NCI-H1436 treated with DMSO at 0.1 percent for 48 hours (cell line): ENCODE measurements at places on chromosomes 1 and 21.

GRCh38 chr1:71986160-71986559, 296.2 kb downstream of the NEGR1 start:
- DNase-seq = no peak

GRCh38 chr1:17719874-17720273, 35.3 kb upstream of the ACTL8 start:
- DNase-seq = no peak

DNA sequence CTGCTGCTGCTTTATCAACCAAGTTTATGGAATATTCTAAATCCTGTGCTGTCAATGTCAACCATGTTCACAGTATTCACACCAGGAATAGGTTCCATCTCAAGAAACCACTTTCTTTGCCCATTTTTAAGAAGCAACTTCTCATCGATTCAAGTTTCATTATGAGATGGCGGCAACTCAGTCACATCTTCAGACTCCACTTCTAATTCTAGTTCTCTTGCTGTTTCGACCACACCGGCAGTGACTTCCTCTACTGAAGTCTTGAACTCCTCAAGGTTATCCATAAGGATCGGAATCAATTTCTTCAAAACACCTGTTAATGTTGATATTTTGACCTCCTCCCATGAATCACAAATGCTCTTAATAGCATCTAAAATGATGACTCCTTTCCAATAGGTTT, 39.7 kb upstream of the IFNLR1 start:
- no peak for DNase-seq

DNA sequence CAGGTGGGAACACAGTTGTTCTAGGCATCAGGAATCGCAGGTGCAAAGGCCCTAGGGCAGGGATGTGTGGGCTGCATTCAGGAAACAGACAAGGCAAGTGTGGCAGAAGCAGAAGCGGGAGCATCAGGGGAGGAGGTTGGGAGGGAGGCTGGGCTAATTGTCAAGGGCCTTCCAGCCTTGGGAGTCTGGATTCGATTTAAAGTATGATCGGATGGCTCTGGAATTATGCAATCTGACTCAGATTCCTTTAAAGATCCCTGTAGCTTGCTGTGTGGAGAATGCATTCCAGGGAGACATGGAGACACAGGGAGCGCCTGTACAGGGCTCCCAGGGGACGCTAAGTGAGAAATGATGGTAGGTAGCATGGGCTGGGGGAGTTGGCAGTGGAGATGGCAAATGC, 86.5 kb downstream of the LACTBL1 start:
- DNase-seq = no peak

GRCh38 chr1:191977874-191978506, 180.3 kb upstream of the RGS18 start:
- DNase-seq = no peak

GRCh38 chr1:153155541-153155940, 4.9 kb upstream of the SPRR2G start:
- DNase-seq = no peak

DNA sequence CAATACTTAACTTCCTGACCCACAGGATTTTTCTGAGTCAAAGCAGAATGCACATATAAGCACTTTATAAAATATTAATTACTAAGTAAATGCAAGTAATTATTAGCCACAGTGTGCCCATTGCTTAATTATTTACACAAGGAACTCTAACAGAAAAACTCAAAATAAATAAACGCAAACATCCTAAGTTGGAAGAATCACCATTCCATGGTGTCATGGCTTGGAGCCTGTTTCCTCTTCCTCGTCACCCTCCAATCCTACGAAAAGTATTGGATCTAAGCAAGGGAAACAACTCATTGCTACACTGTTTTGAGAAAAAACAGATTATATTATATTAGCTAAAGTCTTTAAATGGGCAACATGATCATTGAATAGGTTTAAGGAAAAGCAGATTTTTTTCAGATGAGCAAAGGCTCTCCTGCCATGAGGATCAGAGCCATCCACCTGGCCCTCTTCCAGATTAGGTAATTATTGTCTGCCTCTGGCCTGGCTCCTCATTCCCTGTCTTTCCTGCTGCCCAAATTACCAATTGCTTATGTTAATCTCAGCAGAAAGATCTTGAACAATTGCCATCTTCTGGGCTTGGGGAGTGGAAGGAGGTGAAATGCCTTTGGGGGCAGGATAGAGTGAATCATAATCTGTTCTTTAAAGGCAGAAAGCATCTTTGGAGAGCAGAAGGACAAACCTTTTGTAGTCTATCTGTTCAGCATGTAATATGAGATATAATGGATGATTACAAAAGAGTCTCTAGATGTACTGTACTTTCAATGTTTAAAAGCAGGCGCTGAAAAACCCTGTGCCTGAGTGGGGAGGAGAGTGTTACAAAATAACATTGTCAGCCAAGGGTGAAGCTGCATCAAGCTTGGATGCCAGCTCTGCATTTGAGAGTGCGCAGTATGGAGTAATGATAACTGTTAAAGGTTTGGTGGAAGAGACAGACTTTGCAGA, 121.2 kb downstream of the DUSP10 start:
- peak; percentile 32 for DNase-seq

GRCh38 chr1:153627715-153628626, at the start of gene S100A1:
TSS of gene S100A1 (plus strand) at chr1:153628434. CDS start at chr1:153630522, 2,088 bp downstream.
- no peak for DNase-seq

GRCh38 chr1:22685591-22686059, 25.0 kb upstream of the EPHB2 start:
- DNase-seq = no peak

- no peak for DNase-seq
Observed at GRCh38 chr21:32645261-32646182, 33.3 kb upstream of the CFAP298 start.

DNA sequence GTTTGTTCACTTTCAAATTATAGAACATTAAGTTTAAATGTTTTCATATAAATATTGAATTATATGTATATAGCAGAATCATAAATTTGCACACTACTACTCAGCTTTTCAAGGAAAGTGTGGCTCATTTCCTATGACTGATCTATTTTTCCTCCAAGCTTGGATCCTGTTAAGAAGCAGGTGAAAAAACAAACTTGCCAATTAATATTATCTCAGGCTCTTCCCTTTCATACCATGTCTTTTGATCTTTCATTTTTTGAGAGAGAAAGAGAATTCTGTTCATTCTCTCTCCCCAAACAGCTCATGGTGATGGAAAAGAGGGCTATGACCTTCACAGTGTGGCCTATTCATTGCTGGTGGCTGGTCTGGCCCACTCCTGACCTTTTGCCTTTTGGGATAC, 43.7 kb downstream of the SEC16B start:
- no peak for DNase-seq

GRCh38 chr1:87812871-87813577, 484.3 kb downstream of the LMO4 start:
- DNase-seq = no peak

DNA sequence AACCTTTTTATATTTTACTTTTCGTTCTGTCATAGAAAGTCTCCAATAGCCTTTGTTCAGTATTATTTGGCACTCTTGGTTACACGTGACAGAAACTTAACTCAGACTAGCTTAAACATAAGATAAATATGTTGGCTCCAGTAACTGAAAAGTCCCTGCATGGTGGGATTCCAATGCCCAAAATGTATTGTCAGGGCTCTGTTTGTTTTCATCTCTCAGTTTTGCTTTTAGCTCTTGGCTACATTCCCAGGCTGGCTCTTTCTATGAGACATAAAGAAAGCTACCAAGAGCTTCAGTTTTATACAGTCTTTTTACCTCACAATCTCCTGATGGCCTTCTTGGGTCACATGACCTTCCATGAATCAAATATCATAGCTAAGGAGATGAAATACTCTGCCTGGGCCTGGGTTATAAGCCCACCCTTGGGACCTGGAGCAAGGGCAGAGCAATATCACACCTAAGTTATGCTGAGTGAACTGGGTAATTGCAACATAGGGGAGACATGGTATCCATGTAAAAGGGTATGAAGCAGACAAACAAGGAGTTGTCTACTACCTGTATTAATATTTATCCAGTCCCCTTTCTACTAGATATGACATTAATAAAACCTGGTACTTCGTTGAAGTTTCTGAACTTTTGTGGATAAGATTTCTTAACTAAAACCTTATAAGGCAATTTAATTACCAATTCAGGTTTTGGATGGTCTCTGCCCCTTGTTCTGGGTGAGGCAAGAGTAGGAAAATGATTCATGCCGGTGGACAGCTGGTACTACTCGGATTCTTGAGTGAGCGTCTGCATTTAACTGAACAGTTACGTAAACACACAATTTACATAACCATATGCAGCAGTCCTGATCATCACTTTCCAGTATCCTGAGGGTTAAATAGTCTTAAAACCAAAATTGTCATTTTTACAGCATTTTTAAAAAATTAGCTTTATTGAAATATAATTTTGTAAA, 442.3 kb downstream of the GPATCH2 start:
- DNase-seq = no peak

DNA sequence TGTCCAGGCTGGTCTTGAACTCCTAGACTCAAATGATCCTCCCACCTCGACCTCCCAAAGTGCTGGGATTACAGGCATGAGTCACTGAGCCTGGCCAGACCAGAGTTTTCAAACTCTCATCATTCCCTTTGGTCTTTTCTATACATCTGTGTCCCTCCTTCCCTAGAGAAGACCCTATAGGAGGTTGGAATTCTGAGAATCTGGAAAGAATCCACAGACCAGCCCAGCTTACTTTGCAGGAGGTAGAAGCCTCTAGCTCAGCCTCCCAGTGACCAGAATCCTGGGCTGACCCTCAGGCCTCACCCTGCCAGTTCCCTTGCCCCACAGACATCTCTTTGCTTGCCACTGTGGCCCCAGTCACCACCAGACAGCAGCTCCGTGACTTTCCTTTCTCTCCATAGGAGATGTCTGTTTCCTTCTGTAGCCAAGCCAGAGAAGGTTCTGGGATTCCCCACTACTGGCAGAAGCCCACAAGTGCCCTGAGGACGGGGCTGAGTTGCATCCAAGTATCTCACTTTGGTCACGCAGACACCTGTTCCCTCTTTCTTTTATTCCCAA, 34.7 kb upstream of the KHDRBS1 start:
- DNase-seq = no peak

DNA sequence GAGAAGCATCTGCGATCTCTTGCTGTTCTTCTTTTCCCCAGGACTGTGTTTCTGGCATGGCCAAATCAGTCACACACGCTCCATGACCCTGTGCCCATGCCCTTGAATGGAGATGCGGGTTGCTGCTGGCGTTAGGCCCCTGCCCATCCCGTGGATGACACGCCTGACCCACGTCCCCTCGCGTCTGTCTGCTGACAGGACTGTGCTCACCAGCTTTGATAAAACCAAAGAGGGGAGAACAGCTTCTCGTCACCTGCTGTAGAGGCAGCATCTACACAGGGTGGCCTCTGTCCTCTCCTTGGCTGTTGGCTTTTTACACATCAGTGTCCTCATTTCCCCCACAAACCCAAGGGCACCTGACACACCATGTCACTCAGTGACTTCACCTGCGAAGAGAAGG, 6.9 kb downstream of the MT1HL1 start:
- no peak for DNase-seq

- no peak for DNase-seq
Observed at GRCh38 chr1:44210595-44210994, 2.7 kb upstream of the DMAP1 start.

GRCh38 chr21:23308741-23309140, 2298.5 kb downstream of the MRPL39 start:
- DNase-seq = no peak

DNA sequence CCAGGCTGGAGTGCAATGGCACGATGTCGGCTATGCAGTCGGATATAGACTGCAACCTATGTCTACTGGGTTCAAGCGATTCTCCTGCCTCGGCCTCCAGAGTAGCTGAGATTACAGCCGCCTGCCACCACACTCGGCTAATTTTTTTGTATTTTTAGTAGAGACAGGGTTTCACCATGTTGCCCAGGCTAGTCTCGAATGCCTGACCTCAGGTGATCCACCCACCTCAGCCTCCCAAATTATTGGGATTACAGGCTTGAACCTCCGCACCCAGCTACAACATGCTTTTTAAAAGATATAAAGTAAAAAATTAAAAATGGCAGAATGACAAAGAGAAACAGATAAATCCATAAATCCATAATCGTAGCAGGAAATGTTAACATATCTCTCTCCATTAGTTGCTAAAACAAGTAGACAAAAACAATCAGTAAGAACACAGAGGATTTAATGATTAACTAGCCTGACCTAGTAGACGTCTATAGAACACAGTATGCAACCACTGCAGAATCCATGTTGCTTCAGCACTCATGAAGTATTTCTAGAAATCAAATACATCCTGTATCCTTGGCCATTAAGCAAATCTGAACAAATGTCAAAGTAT, 59.9 kb upstream of the SPOCD1 start:
- DNase-seq = no peak

DNA sequence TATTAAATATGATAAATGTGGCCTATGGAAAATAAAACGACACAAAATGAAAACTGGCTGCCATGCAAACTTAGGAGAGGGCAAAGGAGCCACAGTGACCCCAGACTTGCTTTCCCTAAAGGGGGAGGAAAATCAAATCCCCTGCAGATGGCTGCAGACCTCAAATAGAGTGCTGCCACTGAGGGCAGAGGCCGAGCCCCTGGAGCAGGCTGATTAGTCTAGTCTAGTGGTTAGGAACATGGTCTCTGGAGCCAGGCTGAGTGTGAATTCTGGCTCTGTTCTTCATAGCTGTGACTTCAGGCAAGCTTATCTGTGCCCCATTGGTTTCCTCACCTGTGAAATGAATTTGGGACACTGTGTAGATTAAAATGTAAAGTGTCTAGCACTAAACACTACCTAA, 60.8 kb downstream of the ITPKB start:
- no peak for DNase-seq
